ENCODE measurements at places on chromosomes 2 and 18.

- no peak for DNase-seq
These were observed 52.7 kb upstream of the LAMA1 start for GRCh38 chr18:7170292-7170691.

GRCh38 chr2:144405982-144406788 is 113.7 kb downstream of the ZEB2 start:
- peak; percentile 65 for DNase-seq

DNA sequence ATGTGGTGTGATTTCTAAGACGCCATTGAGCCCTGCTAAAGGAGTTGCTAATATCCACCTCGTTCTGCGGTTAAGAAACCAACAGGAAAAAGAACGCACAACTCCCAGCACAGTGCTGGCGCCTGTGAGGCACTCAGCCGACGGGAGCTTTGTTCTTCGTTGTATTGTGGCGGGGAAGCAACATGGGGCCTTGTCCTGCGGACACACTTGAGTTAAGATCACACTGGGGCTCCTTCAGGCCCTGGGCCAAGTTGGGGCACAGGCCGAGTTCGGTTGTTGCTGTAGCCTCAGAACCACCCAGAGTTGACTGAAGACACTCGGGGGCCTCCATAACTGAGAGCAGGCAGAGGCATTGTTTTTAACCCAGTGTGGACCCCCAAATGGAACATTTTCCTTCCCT is 30.6 kb upstream of the CD8A start:
- no peak for DNase-seq

DNA sequence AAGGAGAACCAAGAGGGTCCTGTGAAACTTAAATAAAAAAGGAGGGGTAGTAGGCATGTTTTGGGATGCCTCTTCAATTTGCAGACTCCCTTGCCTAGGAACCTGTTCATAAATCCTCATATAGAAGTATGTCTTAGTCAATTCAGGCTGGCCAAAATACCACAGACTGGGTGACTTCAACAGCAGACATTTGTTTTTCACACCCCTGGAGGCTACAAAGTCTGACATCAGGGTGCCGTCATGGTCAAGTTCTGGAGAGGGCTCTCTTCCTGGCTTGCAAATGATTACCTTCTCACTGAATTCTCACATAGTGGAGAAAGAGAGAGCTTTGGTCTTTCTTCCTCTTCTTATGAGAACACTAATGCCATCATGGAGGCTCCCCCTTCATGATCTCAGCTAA is 4.1 kb upstream of the TCF4 start:
- DNase-seq: no peak

GRCh38 chr2:116669782-116670181 is 1144.7 kb upstream of the DDX18 start:
- DNase-seq: no peak

DNA sequence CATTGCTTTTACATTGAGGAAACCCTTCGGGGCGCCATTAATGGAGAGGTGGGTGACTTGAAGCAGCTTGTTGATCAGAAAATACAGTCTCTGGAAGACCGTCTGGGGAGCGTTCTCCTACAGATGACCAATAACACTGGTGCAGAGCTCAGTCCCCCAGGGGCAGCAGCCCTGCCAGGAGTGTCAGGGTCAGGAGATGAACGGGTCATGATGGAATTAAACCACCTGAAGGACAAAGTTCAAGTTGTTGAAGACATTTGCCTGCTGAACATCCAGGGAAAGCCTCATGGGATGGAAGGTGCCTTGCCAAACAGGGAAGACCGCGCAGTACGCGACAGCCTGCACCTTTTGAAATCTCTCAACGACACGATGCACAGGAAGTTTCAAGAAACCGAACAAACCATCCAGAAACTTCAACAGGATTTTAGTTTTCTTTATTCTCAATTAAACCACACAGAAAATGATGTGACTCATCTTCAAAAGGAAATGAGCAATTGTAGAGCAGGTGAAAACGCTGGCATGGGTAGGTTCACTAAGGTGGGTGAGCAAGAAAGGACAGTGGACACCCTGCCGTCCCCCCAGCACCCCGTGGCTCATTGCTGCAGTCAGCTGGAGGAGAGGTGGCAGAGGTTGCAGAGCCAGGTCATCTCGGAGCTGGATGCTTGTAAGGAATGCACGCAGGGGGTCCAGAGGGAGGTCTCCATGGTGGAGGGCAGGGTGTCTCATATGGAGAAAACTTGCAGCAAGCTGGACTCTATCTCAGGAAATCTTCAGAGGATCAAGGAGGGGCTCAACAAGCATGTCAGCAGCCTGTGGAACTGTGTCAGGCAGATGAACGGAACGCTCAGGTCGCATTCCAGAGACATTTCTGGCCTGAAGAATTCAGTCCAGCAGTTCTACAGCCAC is 45.0 kb downstream of the EMILIN2 start:
- DNase-seq: no peak

DNA sequence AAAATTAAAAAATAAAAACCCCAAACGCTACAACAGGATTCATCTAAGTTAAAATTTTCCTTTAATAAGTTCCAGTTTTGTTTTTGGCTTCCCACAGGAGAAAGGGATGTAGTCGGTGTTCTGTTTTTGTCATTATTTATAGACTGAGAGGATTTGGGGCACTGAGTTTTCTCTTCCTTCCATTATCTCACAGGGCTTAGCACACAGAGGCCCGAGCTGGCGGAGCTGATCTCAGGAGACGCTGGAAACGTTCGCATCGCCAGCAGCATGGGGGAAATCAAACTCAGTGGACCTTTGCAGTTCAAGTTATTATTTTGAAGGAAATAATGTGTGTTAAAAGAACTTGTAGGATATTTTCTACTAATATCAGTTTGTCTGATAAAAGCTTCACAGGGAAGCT is 669.7 kb upstream of the SALL3 start:
- DNase-seq: no peak

DNA sequence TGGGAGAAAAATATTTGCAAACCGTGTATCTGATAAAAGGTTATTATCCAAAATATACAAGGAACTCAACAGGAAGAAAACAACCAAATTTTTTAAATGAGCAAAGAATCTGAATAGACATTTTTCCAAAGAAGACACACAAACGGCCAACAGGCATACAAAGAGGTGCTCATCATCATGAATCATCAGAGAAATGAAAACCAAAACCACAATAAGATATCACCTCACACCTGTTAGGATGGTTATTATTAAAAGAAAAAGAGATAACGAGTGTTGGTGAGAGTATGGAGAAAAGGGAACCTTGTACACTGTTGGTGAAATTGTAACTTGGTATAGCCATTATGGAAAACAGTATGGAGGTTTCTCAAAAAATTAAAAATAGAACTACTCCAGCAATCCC is 463.3 kb downstream of the IRS1 start:
- DNase-seq: no peak

GRCh38 chr18:48342125-48342524 is 67.1 kb downstream of the ZBTB7C start:
- DNase-seq: no peak

DNA sequence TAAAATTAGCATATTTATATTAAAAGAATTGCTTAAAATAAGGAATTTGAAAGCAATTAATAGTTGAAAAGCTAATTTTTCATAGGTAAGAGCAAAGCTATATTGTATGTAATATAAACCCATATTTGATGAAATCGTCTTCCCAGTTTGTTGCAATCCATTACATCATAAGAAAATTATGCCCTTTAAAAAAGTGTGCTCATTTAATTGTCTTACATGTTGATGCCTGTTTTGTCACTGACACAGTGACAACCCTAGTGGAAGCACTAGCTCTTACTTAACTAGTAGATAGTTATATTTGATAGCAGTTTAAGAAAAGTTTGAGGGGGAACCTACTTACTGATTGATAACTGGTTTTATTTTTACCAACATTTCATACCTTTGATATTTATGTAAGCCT is 30.0 kb upstream of the IL18RAP start:
- no peak for DNase-seq

DNA sequence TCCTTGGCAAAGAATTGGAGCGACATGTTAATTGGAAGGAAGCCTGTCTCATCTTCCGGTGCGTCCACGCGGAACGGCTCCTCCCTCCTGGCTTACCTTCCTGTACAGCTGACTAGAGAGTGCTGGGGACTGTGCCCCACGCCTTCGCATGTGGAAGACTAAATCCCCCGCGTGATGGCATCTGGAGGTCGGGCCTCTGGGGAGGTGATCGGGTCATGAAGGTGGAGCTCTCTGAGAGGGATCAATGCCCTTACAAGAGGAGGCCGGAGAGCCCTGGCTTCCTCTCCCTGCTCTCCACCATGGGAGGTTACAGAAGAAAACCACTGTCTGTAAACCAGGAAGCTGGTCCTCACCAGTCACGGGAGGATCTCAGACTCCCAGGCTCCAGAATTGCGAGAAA is 104.1 kb upstream of the OTOS start:
- DNase-seq: no peak

DNA sequence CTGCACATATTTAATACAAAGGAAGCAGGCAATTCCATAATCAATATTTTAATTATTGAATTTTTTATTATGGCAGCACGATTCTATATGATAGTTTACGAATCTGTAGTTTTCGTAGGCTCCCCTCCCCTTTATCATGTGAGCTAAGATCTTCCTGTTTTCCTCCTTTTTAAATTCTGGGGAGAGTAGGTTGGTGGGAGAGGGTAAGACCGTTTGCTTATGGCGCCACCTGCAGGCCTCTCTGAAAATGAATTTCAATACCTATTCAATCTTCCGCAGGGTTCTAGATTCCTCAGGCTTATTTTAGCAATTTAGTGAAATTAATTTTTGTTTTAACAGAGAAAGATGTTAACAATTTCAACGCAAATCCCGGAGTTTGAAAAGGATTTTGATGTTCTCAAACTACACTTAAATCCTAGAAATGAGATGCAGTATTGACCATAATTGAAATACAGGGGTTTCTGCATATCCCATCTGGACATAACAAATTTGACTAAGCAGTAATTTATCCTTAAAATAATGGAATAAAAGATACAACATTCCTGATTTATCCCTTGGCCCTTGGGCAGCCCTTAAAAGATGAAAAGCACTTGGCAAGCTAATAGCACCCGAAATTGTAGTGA is 12.8 kb upstream of the GBX2 start:
- peak; percentile 55 for DNase-seq

DNA sequence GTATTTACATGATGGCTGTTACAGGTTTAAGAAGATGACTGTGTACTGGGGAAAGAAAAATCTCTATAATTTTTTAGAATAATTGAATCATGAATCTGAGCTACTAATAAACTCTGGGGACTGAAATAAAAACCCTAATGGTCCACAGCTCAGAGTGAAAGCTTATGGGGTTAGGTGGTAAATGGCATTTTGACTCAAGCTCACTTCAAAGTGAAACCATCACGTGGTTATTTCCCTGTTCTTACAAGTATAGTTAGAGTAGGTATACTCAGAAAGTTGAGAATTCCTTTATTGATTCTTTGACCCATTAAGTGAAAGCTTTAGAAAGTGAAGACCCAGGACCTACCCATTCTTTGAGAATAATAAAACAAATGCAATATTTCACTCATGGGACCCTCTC is 626.2 kb upstream of the SETBP1 start:
- no peak for DNase-seq

GRCh38 chr2:186099826-186100225 is 361.2 kb downstream of the FSIP2 start:
- no peak for DNase-seq

DNA sequence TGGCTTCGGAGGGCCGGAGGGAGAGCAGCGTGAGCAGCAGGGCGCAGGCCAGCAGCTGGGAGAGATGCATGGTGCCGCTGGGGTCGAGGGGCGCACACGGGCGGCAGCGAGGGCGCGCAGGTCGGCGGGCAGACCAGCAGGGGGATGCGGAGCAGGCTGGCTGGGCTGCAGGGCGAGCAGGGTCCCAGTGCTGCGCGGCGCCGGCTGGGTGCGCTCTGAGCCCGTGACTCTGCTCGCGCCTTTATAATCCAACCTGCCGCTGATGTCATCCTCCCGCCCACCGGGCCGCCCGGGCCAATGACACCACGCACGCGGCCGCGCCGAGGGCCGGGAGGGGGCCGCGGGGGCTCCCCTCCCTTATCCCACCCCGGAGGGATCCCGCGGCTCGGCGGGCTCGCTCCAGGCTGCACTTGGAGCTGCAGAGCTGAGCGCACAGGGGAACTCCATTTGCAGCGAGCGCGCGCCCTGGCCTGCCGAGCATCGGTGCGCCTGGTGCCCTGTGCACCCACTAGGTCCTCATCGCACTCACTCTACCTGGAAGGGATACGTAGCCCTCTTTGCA is at the start of gene NPPC:
Gene NPPC (minus strand): TSS at position 217 of the 562 bp plus-strand sequence. CDS start 147 bp downstream, at position 70.
- peak; percentile 35 for DNase-seq

GRCh38 chr2:62972601-62973000 is 78.0 kb upstream of the OTX1 start:
- no peak for DNase-seq

DNA sequence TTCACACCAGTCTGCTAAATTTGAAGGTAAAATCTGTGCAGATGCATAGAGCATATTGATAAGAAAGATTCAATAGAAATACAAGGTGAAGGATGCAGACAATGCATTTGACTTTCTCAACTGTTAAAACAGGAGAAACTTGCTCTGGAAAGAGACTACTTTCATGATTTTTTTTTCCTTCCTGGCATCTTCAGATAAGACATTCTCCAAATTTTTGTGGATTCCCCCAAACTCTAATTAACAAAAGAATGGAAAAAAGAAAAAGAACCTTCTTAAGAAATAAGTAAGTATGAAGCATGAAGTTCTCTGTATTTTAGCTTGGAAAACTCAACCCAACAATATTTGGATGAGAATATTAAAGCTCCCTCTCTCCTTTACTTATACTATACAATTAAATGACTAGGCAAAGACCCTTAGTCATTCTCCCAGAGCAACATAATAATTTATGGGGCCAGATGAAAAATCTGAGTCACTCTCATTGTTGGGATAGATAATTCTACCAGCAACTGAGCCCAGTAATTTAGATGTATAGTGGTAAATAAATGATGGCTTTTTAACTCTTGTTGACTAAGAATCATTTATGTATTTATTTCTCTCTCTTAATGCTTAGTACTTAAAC is 298.7 kb upstream of the COL3A1 start:
- peak; percentile 79 for DNase-seq
